ENCODE measurements at places on chromosomes 6 and 20.

DNA sequence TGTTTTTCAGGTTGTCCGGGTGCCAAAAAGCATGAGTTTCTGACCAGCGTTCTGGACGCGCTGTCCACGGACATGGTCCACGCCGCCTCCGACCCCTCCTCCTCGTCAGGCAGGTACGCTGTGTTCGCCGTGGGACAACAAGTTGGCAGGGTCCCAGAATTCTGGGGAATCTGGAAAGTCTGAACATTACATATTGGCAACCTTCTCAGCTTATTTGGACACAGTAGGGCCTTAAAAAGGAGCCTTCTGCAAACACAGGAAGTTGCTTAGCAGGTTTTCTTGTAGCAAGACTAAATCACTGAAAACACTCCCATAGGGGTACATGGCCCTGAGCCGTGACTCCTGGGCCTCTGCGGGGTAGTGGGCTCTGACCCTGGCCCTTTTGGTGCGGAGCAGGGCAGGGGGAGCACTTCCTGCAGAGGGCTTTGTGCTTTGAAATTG, 209.7 kb downstream of the SMOC2 start:
- no peak for DNase-seq

- DNase-seq, result no peak
Measured at GRCh38 chr20:16048876-16049275, 524.4 kb downstream of the KIF16B start.

DNA sequence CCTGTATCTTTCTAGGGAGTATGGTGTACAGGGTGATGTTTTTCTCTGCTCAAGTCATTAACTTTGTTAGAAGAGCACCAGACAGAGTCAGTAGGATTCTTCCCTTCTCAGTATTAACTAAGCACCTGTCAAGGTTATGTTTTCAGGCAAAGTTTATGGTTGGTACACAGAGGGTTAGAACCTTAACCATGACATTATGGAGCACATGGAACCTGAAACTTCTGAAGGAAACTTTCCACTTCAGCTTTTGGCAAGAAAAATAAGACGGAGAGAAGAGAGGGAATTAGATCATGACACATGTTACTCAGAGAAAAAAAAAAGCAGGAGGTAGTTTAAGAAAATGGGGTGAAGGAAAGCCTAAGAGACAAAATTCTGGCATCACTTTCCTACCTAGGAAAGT, 112.9 kb upstream of the PDE7B start:
- DNase-seq, result no peak

DNA sequence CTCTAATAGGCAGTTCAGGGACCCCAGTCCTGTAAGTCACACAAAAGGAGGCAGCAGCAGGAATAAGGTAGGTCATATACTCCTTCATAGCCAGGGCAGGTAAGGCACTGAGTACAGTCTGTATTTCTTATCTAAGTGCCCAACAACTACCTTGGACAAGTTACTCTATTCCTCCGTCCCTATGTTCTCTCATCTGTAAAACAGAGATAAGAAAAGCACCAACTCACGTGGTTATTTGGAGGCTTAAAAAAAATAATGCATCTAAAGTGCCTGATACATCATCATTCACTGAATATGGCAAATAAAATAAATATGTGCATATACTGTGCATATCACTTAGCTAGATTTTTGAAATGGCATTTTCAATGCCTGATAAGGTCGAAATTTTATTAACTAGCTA, 298.1 kb upstream of the CDYL start:
- DNase-seq, result no peak

DNA sequence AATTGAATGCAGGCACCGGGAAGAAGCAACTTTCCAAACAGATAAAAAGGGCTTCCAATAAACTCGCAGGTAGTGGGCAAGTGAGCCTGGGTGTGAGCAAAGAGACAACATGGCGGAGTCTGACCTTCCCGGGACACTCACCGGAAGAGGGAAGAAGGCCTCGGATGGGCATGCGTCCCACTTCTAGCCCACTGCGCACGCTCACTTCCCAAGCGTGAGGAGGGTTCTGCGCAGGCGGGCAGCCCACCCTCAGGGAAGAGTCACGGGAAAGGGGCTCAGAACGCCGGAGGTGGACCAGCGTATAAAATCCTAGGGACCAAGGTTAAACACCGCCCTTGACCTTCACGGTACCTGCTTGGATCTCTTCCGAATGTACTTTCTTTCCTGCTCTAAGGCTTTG, 95.5 kb upstream of the AFDN start:
- DNase-seq, result no peak

DNA sequence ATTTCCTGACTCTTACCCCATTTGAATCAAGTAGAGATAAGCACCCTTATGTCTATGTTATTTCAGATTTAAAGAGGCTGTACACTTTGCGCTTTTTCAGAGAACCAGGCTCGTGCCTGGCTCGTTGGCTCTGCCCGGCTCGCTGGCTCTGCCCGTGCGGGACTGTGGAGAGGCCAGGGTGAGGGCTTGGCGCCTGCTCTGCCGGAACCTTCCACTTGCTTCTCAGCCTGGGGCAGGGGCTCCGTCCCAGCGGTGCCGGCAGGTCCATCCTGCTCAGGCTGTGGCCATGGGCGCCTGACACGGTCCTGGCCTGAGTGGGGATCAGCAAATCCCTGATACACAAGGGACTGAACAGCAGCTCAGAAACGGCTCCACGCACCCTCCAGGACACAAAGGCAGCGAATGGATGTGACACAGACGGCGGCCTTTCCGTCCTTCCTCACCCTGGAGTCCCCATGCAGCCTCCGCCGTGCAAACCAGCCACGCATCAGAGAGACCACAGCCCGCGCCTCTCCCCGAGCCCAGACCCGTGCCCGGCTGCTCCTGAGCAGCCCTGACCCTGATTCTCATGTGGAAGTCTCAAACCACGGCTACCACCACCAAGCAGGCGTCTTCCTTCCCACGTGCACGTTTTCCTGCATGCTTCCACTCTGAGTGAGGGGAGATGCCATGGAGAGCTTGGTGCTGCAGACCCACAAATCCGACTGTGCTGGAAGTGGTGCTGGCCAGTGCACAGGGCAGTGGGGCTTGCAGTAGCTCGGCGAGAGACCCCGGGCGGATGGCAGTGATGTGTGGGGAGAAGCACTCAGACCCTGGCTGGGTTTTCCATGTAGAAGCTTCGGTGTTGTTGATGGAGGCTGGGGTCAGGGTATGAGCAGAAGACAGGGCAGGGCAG, 233.9 kb downstream of the ERMARD start:
- no peak for DNase-seq

GRCh38 chr20:21209668-21210067, 83.8 kb downstream of the KIZ start:
- no peak for DNase-seq

GRCh38 chr6:3869284-3869631, 20.1 kb downstream of the FAM50B start:
- no peak for DNase-seq

DNA sequence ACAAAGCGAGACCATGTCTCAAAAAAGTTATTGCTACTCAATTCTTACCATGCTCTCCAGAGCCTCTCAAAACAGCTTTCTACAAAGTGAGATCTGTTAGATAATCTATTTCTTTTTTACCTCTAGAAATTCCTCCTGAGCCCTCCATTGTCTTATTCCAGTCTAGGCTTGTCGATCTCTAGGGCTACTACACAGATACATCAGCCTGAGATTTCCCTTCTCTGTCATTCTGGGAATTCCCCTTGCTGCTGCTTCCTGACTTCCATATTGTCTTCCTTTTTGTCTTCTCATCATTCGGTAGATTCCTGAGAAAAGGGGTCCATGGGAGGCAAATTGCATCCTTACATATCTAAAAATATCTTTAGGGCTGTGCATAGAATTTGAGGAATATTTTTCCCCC, 75.6 kb upstream of the GNRH2 start:
- no peak for DNase-seq

GRCh38 chr20:16405254-16405653, 168.0 kb downstream of the KIF16B start:
- DNase-seq, result no peak

GRCh38 chr6:26311385-26312095, 53.5 kb upstream of the BTN3A2 start:
- no peak for DNase-seq

- DNase-seq, result no peak
Measured at GRCh38 chr6:136695412-136695811, 96.9 kb downstream of the MAP3K5 start.

DNA sequence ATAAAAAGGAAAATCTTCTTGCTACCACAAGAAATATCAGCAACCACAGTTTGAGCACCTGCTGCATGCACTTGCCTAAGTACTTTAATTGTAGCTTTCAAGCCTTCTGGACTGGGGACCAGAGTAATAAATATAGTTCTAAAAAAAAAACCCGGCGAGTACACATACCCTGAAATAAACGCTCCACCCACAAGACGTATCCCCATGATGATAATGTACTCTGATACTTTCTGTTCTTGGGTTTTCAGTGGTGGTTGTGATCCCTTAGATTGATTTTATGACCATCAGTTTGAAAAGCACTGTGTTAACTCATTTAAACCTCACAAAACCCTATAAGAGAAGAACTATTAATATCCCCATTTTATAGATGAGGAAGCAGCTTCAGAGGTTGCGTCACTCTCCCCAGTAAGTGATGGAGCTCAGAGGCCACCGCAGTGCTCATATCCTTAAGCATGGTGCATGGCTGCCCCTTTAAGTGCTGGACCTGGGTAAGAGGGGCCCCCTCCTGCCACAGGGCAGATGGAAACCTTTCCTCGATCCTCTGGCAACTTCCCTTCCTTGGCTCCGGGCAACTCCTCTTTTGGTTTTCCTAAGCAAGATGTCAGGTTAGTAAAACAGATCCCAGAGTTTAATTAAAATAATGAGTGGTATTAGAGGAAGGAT, 67.3 kb downstream of the KCNB1 start:
- no peak for DNase-seq

- no peak for DNase-seq
Measured at GRCh38 chr6:85469276-85470022, 19.6 kb downstream of the NT5E start.

DNA sequence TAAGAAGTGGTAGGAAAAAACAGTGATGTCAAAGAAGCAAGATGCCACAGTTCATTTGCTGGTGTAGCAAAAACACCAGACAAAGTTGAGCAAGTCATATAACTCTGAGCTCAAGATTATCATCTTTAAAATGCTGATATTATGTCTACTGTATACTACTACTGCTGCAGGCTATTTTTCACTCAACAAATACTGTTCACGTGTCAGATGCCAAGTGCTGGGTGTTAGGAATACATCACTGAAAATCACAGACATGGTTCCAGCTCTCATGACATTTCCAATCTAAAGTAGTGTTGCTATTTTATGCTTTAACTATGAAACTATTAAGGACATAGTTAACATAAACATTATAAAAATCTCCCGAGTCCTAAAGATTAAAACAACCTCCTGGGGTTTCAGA, 163.0 kb downstream of the NKAIN2 start:
- no peak for DNase-seq

GRCh38 chr6:35489995-35490791, 6.7 kb downstream of the TEAD3 start:
- peak; percentile 97 for DNase-seq

GRCh38 chr6:34174846-34175399, 29.0 kb upstream of the GRM4 start:
- DNase-seq, result no peak

DNA sequence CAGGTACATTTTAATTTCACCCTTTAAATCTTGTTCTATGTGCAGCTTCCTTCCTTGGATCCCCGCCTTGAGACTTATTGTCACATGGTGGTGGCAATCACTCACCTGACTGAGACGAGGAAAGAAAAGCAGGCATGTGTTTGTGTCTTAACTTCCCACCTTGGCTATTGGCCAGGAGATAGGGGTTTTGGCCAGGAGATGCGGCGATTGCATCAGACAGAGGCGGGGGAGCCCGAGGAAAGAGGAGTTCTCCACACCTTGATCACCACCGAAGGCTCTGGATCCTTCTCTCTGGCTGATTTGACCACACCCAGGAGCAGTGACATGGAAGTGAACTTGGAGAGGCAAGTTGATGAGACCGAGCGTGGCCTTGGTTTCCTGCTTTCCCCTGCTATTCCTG, 49.7 kb upstream of the EYA2 start:
- no peak for DNase-seq

- no peak for DNase-seq
Measured at GRCh38 chr6:159013229-159013628, 13.2 kb upstream of the RSPH3 start.

DNA sequence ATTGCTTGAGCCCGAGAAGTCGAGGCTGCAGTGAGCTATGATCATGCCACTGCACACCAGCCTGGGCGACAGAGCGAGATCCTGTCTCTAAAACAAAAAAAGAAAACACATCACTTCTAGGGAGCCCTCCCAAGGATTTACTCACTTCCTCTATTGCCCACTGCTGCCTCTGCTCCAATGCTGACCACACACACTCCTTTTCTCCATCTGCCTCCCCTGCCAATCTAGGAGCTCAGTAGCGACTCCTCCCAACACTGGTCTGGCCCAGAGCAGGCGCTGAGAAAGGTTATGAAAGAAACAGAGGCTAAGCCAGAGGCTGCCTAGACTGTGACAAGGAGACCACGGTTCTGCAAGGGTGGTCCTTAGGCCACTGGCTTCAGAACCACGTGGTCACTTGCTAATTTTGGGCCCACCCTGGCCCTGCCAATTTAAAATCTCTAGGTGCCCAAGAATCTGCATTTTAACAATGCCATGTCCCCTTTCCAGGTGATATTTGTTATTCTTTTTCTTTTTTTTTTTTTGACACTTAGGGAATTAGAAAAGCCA, 1.3 kb upstream of the E2F1 start:
- no peak for DNase-seq

- DNase-seq, result no peak
Measured at GRCh38 chr6:118720125-118720473, 68.7 kb upstream of the CEP85L start.

DNA sequence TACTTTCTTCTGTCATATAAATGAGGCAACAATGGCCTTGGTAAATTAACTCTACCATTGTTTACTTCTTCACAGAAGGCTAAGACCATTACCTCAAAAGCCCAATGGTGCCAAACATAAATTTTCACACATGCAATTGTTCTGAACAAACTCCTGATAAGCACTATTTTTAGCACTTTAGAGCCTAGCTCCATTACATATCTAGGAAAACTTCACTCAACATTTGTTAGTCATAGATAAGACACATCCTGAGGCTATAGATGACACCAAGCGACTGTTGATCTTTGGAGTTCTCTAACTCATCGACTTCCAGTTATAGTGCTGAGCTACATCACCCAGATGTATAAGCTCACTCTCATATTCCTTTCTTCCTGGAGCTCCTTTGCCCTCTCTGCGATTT, 245.9 kb downstream of the EYS start:
- DNase-seq, result no peak

DNA sequence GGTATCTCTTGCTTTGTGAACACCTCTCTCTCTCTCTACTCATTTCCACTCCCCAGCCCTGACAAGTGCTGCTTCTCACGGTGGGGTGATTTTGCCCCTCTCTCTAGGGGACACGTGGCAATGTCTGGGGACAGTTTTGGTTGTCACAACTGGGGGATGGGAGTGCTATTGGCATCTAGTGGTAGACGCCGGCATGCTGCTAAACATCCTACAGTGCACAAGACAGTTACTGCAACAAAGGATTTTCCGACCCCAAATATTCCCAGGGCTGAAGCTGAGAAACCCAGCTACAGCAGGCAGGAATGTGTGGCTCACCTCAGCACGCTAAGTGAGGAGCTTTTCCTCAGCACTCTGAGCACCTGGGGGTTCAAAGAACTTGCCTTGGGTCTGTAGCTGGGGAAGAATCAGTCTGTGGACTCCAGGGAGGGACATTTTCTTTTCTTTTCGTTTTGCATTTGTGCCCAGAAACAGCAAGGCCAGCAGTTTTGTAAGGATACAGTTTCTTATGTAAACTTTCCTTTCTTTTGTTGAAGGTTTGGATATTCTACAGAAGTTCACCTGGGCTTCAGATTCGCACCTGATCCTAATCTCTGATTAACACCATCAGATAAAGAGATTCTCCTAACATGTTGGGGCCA, 246.9 kb upstream of the ZFP64 start:
- no peak for DNase-seq

GRCh38 chr20:47120346-47120936, 225.8 kb downstream of the EYA2 start:
- DNase-seq, result no peak
